Foreskin keratinocyte (primary cell): ENCODE measurements at places on chromosomes 5 and 9.

GRCh38 chr5:162514116-162514515 is 446.5 kb downstream of the GABRG2 start:
- no peak for DNase-seq

GRCh38 chr5:107705402-107706014 is 34.8 kb upstream of the EFNA5 start:
- peak; percentile 80 for DNase-seq

GRCh38 chr9:121067640-121068039 is 7.1 kb upstream of the CNTRL start:
- no peak for DNase-seq

DNA sequence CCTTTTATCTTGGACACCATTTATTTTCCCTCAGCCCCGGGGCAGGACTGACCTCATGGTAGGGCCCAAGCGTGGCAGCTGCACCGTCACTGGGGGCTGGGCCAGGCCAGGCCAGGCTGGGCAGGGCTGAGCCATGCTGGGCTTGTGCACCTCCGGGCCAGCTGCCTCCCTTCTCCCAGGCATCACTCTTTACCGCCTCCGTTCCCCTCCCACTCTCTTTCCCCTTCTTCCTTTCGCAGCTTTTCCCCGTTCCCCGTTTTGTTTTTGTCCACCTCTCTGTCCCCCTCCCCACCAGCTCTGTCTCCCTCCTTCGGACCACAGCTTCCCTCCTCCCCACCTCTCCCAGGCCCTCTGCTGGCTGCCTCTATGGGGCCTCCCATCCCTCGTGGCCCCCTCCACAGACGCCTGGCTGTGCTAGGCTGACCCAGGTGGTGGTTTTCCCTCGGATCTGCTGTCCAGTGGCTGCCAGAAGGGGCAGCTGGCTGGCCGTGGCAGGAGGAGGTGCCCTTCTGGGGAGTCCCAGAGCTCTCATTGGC is 17.9 kb downstream of the FGF18 start:
- no peak for DNase-seq

GRCh38 chr9:3088219-3088618 is 244.3 kb upstream of the PUM3 start:
- no peak for DNase-seq

DNA sequence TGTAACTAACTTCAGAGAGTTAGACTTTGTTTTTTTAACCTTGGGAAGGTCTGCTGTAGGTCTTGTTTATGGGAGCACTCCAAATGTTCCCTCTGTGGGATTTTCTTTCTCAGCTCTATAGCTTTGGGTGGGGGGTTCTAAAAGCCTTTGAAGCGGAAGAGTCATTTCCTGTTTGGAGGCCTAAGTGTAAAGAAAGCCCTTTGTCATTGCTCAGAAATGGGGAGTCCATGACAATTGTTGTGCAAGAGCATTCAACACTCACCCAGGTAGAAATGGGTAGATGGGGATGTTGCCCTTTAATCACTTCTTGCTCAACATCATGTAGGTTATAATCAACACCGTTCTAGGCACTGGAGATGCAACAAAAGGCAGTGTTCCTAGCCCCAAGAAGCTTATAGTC is 30.3 kb upstream of the MAST4 start:
- no peak for DNase-seq

GRCh38 chr9:87968155-87968554 is 6.2 kb downstream of the CDK20 start:
- no peak for DNase-seq

DNA sequence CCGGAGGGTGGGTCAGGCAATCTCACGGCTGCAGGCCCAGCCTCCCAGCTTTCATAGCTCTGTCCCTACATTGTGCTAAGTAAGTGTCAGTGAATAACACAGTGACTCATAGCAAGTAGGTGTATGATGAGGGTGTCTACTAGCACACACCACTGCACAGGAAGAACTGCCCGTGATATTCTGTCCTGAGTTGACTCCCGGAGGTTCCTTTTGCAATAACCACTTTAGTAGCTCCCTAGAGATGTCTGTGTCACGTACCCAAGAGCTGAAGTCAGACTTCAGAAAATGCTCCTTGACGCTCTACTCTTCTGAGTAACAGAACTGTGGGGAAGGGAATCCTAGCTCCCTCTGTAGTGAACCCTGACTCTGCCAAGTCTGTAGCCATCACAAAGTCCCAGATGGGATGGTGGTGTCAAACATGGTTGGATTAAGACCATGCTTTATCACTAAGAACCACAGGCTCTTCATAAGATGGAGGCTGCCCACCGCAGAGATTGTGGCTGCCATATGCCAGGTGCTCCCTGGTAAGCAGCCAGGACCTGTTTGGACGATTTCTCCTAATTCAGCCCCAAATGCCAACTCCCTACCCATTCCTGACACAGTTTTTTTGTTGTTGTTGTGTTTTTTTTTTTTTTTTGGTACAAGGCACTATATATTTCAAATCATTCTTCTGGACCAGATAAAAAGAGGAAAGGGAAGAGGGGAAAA is 352.6 kb upstream of the PANK3 start:
- peak; percentile 34 for DNase-seq

GRCh38 chr5:76590027-76590426 is 33.2 kb downstream of the F2RL2 start:
- no peak for DNase-seq

GRCh38 chr5:80704221-80704620 is 49.4 kb upstream of the DHFR start:
- DNase-seq: no peak

- DNase-seq: no peak
Measured at GRCh38 chr9:83472221-83472665, 66.0 kb downstream of the FRMD3 start.

DNA sequence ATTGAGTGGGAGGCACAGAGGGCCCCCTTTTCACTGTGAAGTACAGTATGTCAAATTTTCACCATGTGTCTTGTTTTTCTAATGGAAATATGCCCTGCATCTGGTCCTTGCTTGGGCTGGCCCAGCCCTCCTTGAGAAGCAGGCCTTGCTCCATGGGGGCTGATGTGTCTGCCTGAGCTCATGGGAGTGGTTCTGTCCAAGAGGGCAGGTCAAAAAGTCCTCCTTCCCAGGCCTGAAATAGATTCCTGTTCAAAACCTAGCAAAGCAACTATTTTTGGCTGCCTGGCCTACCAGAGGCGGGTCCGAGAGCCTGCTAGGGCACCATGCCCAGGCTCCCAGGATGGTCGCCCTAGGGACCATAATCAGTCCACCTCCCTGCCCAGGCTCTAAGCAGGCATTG is 40.5 kb upstream of the NEURL1B start:
- DNase-seq: no peak

- DNase-seq: no peak
Measured at GRCh38 chr9:89722712-89723111, 117.9 kb downstream of the GADD45G start.

DNA sequence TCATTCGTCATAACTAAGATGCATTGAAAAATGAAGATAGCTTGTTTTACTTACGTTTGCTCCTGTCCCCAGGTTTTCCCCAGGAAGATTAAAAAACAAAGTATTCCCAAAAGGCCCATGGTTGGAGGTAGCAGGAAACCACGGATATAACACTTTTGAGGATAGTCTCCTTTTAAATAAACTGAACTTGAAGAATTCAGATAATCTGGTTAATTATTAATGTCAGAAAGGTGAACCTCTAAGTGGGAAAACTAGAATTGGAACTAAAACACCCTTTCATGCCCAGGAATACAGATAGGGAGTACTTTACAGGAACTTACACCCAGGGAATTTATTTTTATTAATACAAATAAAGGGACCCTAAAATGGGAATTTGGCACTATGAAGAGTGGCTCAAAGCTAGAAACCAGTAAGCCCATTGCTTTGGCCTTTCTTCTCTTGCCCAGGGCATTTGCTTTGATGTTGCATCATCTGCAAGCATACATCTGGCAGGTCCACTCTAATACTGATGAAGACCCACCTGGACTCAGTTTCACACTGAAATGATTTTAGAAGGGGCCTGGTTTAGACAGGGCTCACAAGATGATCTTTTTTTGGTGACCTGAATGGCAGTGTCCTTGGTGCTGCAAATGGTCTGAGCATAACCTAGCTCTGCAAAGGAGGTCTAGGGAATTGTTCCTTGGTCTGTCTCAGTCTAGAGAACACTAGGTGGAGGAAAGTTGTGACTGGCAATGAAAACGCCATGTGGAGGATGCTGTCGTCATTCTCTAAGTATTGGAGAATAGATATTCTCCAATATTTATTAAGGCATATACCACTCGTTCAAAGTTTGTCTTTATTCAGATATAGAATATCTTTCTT is at the start of gene C5:
Gene C5, minus strand, starts transcription at position 148 of the 861 bp plus-strand sequence. Its CDS starts 29 bp downstream, at position 119.
- DNase-seq: no peak

GRCh38 chr5:123626051-123626450 is 114.1 kb downstream of the CSNK1G3 start:
- DNase-seq: no peak

DNA sequence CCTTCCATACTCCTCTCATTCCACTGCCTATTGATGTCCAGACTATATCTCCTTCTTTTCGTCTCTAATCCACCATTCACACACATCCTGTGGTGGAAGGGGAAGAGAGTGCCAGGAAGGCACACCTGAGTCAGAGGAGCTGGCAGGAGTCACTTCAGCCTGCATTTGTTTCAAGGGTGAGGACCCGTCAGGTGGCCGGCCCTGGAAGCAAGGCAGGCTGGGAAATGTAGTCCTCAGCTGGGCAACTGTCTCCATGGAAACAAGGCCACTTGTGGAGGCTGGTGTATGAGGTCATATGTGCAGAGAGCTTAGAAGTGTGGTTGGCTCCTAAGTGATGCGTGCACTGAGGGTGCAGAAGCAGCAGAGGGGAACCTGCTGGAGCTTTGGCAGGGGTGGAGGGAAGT is 278.4 kb downstream of the NSG2 start:
- no peak for DNase-seq

- no peak for DNase-seq
Measured at GRCh38 chr5:175750511-175750931, 92.7 kb downstream of the HRH2 start.

- no peak for DNase-seq
Measured at GRCh38 chr5:10859393-10860195, 98.6 kb upstream of the DAP start.

DNA sequence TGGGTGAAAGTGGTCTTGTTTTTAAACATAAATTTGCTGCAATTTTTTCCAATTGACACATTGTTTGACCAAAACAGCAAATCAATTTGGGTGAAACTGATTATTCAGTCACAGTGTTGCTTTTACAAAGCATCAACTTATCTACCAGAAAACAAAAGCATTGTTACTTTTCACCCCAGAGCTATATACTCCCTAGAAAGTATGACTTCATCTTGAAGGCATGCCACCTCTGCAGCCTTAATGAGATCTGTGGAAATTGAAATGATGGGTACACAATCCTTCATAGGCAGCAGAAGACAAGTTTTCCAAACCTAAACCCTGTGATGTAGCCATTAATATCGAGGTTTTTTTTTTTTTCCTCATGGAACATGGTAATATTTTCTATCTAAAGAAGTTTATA is 615.9 kb downstream of the CHSY3 start:
- DNase-seq: peak; percentile 75

DNA sequence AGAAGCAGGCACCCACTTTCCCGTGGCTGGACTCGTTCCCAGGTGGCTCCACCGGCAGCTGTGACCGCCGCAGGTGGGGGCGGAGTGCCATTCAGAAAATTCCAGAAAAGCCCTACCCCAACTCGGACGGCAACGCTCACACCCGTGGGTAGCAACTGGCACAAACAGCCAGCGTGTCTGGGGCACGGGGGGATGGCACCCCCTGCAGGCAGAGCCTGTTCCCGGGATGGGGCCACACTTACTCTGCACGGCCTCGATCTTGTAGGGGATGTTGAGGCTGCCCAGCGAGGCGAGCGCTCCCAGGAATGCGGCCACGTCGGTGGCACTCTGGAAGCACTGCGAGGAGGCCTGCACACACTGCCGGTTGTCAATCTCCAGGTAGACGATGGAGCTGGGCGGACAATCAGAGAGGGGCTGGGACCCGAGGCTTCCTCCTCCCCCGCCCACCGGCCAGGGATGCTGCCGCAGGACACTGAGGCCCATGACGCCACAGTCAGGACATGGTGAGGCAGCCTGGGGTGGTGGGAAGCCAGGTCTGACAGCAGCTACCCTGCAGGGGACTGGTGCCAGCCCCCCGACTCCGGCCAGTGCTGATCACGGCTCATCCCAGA is 20.2 kb upstream of the SEC16A start:
- no peak for DNase-seq

DNA sequence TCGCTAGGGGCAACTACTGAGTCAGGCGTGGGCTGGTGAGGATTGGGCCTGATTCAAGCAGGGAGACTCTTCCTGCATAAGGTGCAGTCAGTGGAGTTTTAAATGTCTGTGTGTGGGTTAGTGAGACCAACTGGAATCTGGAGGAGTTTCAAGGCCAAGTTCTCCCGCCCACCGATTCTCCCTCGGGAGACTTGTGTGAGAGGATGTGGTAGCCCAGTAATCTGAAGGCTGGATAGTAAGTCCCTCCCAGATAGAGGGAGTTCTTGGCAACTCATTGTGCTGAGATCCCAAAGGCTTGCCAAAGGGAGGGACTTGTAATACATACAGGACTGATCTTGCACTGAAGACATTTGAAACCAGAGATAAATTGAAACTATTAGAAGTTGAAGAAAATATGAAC is 51.8 kb downstream of the WDR36 start:
- peak; percentile 61 for DNase-seq

GRCh38 chr9:4139196-4139595 is 160.7 kb downstream of the GLIS3 start:
- DNase-seq: no peak

- DNase-seq: no peak
Measured at GRCh38 chr5:154767576-154767975, 12.4 kb downstream of the LARP1 start.

DNA sequence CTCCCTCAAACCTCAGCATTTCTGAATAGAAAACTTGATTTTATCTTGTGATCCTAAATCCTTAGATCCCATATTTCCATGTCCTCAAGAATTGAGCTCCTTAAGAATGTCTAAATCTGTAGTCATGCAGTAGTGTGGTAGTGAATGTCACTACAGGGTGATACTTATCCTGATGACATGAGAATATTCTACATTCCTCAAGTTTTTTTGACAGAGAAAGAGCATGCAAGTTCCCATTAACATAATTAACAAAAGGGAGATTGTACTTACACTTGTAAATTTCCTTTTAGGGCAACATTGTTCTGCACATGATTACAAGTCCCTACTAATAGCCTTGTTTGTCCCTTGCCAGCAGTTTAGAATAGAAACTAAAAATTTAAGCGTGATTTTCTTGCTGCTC is 352.3 kb downstream of the PTPRD start:
- no peak for DNase-seq

DNA sequence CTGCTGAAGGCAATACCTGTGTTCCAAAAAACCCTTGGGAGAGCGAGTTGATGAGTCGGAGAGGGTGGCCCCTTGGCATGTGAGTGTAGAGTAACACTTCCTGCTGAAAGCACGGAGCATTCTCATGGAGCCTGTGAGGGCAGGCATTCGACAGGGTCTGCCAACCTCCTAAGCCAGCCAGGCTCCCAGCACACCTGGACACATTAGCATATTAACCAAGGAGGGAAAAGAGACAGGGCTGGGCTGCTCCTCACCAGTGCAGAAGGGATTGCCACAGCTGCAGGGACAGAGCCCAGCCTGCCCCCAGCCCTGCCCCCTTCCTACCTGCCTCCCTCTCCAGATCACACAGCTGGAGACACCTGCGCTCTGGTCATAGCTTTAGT is 46.4 kb upstream of the SEMA4D start:
- DNase-seq: no peak
